CD14-positive monocyte (primary cell): ENCODE measurements at places on chromosomes 4 and X. TPM values are rescaled to one million over a fixed set of nuclear protein-coding genes. Genes with fewer than 3 reads are reported as not detected.

The AREG gene
- 4.2 TPM for polyA plus RNA-seq

DNA sequence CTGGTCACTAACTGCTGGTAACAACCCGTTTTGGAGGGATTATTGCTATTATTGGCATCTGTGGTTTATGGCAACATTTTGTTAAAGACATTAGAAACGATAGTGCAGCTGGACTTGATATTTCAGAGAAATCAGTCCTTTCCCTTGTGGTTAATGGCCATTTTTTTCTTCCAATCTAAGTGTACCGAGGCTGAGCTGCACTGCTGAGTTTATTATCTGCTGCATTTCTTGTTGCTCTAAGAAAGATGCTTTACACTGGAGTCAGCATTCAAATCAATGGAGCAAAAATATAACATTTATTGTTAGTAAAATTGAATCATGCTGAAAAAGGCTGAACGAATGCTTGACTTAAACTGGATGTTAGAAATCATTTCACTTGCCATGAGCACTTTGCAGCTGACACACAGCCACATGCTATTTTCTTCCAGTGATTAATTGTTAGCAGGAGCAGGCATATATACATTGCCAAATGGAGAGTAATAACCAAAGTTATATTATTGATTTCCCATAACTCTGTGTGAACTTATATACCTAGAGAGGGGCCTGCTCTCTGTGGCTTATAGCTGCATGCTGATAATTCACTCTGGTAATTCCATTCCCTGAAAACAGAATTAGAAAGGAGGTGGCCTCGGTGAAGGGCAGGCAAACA, 66.5 kb upstream of the TTC29 start:
- H3K4me1 ChIP-seq, result no peaks in the 10 kb centered on the region
- no peaks in the 10 kb centered on the region for H3K27me3 ChIP-seq
- no peak overlapping the region for H3K4me3 ChIP-seq
- DNase-seq, result no peak
- H3K27ac ChIP-seq, result no peak overlapping the region
- H3K36me3 ChIP-seq, result no peaks in the 10 kb centered on the region

GRCh38 chrX:153407736-153408135, 3.5 kb upstream of the ZFP92 start:
- H3K27ac ChIP-seq, result no peak overlapping the region
- H3K4me3 ChIP-seq, result no peak overlapping the region
- peaks cover 12% of the 10 kb centered on the region for H3K4me1 ChIP-seq
- H3K27me3 ChIP-seq, result no peaks in the 10 kb centered on the region

- peaks cover 39% of the 10 kb centered on the region for H3K4me1 ChIP-seq
- H3K4me3 ChIP-seq, result no peak overlapping the region
- H3K27ac ChIP-seq, result no peak overlapping the region
- no peaks in the 10 kb centered on the region for H3K27me3 ChIP-seq
- peaks cover 28% of the 10 kb centered on the region for H3K36me3 ChIP-seq
These were observed 143.6 kb downstream of the TMEM164 start for GRCh38 chrX:110146521-110146920.
